ENCODE measurements at places on chromosomes 12 and 14. TPM values are rescaled to one million over a fixed set of nuclear protein-coding genes. Genes with fewer than 3 reads are reported as not detected.

KERA gene
- not detected for total RNA-seq

ACOT4 gene
- 1.2 TPM for total RNA-seq

SMIM41 gene
- not detected for total RNA-seq

TMEM119 gene
- total RNA-seq, result 2.1 TPM

RASSF9 gene
- not detected for total RNA-seq

DNA sequence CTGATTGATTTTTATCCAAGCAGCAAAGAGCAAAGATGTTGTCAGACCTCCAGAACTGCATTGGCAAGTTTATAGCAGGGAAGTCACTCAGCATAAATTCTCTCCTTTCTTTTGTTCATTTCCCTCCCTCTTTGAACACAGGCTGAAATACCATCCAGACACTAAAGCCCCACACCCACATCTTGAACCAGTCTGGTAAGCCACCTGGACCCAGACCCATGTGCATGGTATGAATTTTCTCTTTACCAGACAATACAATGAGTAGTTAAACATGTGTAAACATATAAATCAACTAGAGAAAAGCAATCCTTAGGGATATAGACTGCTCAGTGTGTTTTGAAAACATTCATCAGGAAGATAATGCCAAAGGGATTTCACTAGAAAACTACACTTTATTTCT is 488.3 kb upstream of the FLRT2 start:
- DNase-seq, result no peak
- no peaks in the 10 kb centered on the region for H3K27me3 ChIP-seq
- no peaks in the 10 kb centered on the region for H3K4me1 ChIP-seq
- no peak overlapping the region for H3K4me3 ChIP-seq
- H3K27ac ChIP-seq, result no peak overlapping the region

- H3K27ac ChIP-seq, result peak overlapping the region; percentile 48
- no peak for DNase-seq
- H3K4me3 ChIP-seq, result no peak overlapping the region
- no peaks in the 10 kb centered on the region for H3K27me3 ChIP-seq
- peaks cover 26% of the 10 kb centered on the region for H3K36me3 ChIP-seq
- H3K4me1 ChIP-seq, result peaks cover 98% of the 10 kb centered on the region
These were observed 53.7 kb downstream of the CCDC88C start for GRCh38 chr14:91363776-91364523.

- peaks cover 88% of the 10 kb centered on the region for H3K4me1 ChIP-seq
- H3K27ac ChIP-seq, result peak overlapping the region; percentile 95
- H3K36me3 ChIP-seq, result peaks cover 47% of the 10 kb centered on the region
- H3K4me3 ChIP-seq, result peak overlapping the region; percentile 97
- peak; percentile 96 for DNase-seq
- no peaks in the 10 kb centered on the region for H3K27me3 ChIP-seq
These were observed 9.8 kb downstream of the BCL11B start for GRCh38 chr14:99261912-99262787.

- no peak overlapping the region for H3K27ac ChIP-seq
- no peak for DNase-seq
- H3K36me3 ChIP-seq, result no peaks in the 10 kb centered on the region
- H3K27me3 ChIP-seq, result peaks cover 6% of the 10 kb centered on the region
These were observed 156.6 kb upstream of the CAND1 start for GRCh38 chr12:67112586-67112985.

DNA sequence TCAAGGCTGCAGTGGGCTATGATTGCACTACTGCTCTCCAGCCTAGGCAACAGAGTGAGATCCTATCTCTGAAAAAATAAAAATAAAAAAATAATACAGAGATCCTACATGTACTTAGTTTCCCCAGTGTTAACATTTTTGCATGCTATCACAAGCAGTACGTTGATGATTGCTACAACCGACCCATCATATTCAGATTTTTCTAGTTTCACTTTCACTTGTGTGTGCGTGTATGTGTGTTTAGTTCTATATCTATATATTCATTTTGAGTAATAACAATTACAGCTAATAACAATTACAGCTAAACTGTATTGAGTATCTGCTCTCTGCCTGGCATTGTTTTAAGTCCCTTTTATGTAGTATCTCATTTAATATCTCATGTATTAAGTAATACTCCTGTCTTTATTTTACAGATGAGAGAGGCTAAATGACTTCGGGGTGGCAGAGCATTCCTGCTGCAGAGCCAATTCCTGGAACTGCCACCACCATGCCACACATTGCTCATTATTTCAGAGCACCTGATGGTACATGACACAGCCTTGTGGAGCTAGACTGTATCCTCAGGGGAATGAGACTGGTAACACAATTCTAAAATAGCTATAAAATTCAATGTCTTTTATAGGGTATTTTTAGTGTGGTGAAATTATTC is 153.1 kb downstream of the BCAT1 start:
- no peak overlapping the region for H3K27ac ChIP-seq
- H3K4me1 ChIP-seq, result no peaks in the 10 kb centered on the region
- no peaks in the 10 kb centered on the region for H3K36me3 ChIP-seq
- peak overlapping the region; percentile 52 for H3K4me3 ChIP-seq
- no peaks in the 10 kb centered on the region for H3K27me3 ChIP-seq

GRCh38 chr12:95605875-95606274 is 54.6 kb upstream of the USP44 start:
- no peaks in the 10 kb centered on the region for H3K36me3 ChIP-seq
- no peaks in the 10 kb centered on the region for H3K4me1 ChIP-seq
- no peak for DNase-seq
- H3K4me3 ChIP-seq, result no peak overlapping the region
- H3K27me3 ChIP-seq, result no peaks in the 10 kb centered on the region
- H3K27ac ChIP-seq, result no peak overlapping the region

- peak overlapping the region; percentile 71 for H3K4me3 ChIP-seq
- H3K27ac ChIP-seq, result peak overlapping the region; percentile 65
- peaks cover 56% of the 10 kb centered on the region for H3K4me1 ChIP-seq
- no peaks in the 10 kb centered on the region for H3K27me3 ChIP-seq
- peak; percentile 55 for DNase-seq
These were observed 5.6 kb downstream of the REM2 start for GRCh38 chr14:22888662-22889061.

DNA sequence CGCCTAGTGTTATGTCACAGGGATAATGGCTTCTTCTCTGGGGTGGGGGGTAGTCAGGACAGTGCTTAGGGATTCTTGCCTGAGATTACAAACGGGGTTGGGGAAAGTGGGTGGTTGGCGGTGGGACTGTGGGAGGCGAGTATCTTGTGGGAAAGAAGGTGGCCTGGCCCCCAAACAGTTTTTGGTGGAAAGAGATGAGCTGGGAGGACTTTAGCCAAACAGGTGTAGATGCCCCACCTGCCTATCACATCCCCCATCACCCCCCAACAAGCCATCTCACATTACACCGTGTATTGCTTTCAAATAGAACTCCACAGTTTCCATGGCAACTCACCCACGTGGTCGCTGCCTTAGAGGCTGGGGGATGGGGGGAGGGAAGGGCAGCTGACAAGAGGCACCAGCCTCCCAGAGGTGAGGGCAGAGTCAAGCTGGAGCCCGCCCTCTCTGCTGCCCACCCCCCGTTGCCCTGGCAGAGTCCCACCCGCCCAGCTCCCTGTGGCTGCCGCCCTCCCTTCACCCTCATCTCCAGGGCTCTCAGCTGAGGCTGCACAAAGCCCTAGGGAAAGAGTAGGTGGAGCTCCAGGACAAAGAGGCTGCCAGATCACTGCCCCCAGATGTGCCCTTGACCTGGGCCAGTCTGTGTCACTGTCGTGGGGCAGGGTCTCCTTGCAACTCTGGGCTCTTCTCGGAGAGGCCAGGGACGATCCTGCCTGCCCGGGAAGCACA is 98.3 kb downstream of the LRRC74A start:
- H3K27ac ChIP-seq, result no peak overlapping the region
- peaks cover 82% of the 10 kb centered on the region for H3K4me1 ChIP-seq
- peak; percentile 86 for DNase-seq
- H3K36me3 ChIP-seq, result no peaks in the 10 kb centered on the region
- H3K27me3 ChIP-seq, result no peaks in the 10 kb centered on the region

GRCh38 chr14:75430116-75430515 is 2.3 kb downstream of the JDP2 start:
- DNase-seq, result no peak
- no peak overlapping the region for H3K27ac ChIP-seq
- peaks cover 19% of the 10 kb centered on the region for H3K27me3 ChIP-seq
- H3K36me3 ChIP-seq, result no peaks in the 10 kb centered on the region
- no peak overlapping the region for H3K4me3 ChIP-seq
- peaks cover 18% of the 10 kb centered on the region for H3K4me1 ChIP-seq

GRCh38 chr12:6772726-6773589 is 638 bp downstream of the LAG3 start:
- no peak overlapping the region for H3K27ac ChIP-seq
- H3K36me3 ChIP-seq, result no peaks in the 10 kb centered on the region
- DNase-seq, result no peak
- H3K4me3 ChIP-seq, result peak overlapping the region; percentile 46
- peaks cover 52% of the 10 kb centered on the region for H3K4me1 ChIP-seq

- no peak for DNase-seq
- H3K27me3 ChIP-seq, result peaks cover 8% of the 10 kb centered on the region
- H3K4me3 ChIP-seq, result no peak overlapping the region
- H3K4me1 ChIP-seq, result peaks cover 8% of the 10 kb centered on the region
- no peaks in the 10 kb centered on the region for H3K36me3 ChIP-seq
These were observed 5.2 kb downstream of the KRT86 start for GRCh38 chr12:52279422-52280318.

GRCh38 chr14:73996731-73997107 is 22.4 kb downstream of the ENTPD5 start:
- no peaks in the 10 kb centered on the region for H3K27me3 ChIP-seq
- DNase-seq, result no peak
- no peak overlapping the region for H3K27ac ChIP-seq
- H3K4me3 ChIP-seq, result no peak overlapping the region

- no peaks in the 10 kb centered on the region for H3K36me3 ChIP-seq
- no peaks in the 10 kb centered on the region for H3K27me3 ChIP-seq
These were observed 29.6 kb upstream of the GRIN2B start for GRCh38 chr12:14010989-14011388.

- H3K27me3 ChIP-seq, result no peaks in the 10 kb centered on the region
- no peak overlapping the region for H3K27ac ChIP-seq
- DNase-seq, result no peak
- H3K4me1 ChIP-seq, result no peaks in the 10 kb centered on the region
These were observed 67.0 kb downstream of the IGF1 start for GRCh38 chr12:102413396-102413795.

DNA sequence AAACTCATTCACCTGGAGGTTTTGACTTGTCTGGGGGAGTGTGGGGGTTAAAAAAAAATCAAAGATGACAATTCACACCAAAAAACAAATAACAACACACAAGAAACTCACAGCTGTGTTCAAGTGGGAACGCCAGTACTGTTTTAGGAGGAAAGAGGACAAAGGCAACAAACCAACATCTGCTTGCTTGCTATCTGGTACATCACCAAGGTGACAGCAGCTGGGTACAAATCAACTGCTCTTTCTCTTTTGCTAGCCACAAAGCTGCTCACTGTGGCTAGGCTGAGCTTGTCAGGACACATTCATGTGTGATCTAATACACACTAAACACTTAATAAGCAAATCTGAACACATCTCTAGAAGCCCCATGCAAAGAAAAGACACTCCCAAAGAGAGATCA is 128.0 kb upstream of the RAP1B start:
- peaks cover 19% of the 10 kb centered on the region for H3K4me1 ChIP-seq
- DNase-seq, result no peak
- no peak overlapping the region for H3K27ac ChIP-seq

DNA sequence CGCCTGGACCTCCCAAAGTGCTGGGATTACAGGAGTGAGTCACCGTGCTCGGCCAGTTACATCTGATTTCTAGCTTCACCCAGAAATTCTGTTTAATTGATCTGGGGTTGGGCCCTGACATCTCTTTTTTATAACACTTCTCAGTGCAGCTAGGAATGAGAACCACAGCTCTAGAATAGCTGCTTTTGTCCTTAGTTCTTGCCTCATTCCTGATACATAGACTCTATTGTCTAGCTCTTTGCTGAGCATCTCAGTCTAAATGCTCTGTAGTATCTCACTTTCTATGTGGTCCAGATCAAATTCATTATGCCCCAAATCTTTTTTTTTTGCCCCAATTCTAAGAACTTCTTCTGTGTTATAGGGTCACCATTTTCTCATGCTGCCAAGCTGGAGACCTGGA is 29.9 kb upstream of the FUT8 start:
- no peaks in the 10 kb centered on the region for H3K4me1 ChIP-seq
- DNase-seq, result no peak

GRCh38 chr14:92310776-92311375 is 12.1 kb upstream of the SLC24A4 start:
- no peaks in the 10 kb centered on the region for H3K36me3 ChIP-seq
- DNase-seq, result no peak
- no peak overlapping the region for H3K27ac ChIP-seq
- no peaks in the 10 kb centered on the region for H3K27me3 ChIP-seq
- no peaks in the 10 kb centered on the region for H3K4me1 ChIP-seq

DNA sequence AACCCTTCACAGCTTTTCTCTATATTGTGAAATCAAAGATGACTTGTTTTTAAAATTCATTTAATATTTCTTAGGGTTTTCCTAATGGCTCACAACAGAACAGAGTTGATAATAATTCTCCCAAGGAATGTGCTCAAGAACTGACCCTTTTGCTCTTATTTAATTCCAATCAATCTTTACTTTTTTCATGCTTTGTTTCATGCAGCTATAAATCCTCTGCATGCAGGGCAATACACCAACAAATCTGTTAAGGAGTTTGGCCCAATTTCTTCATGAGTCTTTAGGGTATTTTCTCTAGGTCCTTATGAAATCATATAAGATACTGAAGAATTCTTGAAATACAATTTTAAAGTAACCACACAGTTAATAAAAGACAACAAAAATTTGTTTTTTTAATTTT is 264.2 kb downstream of the SLC6A15 start:
- no peaks in the 10 kb centered on the region for H3K27me3 ChIP-seq
- no peaks in the 10 kb centered on the region for H3K4me1 ChIP-seq
- DNase-seq, result no peak
- no peak overlapping the region for H3K27ac ChIP-seq
- H3K4me3 ChIP-seq, result no peak overlapping the region

DNA sequence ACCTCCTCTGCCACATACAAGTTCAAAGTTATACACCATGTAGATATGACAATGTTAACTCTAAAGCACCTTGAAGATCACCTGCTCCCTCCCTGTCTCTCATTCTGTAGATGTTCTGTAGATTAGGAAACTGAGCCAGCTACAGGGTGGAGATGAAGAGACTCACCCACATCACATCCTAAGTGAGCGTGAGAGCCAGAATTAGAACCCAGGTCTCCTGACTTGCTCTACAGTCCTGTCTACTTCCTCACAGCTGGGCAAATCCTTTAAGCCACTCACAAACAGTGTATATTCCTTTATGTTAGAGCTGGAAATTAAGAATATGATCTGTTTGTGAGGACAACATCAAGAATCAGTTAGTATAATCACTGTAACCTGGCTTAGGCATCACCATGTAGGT is 1.8 kb downstream of the APPL2 start:
- H3K4me3 ChIP-seq, result peak overlapping the region; percentile 74
- peaks cover 39% of the 10 kb centered on the region for H3K4me1 ChIP-seq
- H3K27ac ChIP-seq, result no peak overlapping the region
- H3K27me3 ChIP-seq, result no peaks in the 10 kb centered on the region
- no peak for DNase-seq

GRCh38 chr12:25266497-25266896 is 15.8 kb upstream of the KRAS start:
- DNase-seq, result no peak
- no peaks in the 10 kb centered on the region for H3K4me1 ChIP-seq
- H3K36me3 ChIP-seq, result no peaks in the 10 kb centered on the region
- H3K27me3 ChIP-seq, result no peaks in the 10 kb centered on the region
- H3K4me3 ChIP-seq, result no peak overlapping the region
